ENCODE measurements at places on chromosomes 1 and 21.

DNA sequence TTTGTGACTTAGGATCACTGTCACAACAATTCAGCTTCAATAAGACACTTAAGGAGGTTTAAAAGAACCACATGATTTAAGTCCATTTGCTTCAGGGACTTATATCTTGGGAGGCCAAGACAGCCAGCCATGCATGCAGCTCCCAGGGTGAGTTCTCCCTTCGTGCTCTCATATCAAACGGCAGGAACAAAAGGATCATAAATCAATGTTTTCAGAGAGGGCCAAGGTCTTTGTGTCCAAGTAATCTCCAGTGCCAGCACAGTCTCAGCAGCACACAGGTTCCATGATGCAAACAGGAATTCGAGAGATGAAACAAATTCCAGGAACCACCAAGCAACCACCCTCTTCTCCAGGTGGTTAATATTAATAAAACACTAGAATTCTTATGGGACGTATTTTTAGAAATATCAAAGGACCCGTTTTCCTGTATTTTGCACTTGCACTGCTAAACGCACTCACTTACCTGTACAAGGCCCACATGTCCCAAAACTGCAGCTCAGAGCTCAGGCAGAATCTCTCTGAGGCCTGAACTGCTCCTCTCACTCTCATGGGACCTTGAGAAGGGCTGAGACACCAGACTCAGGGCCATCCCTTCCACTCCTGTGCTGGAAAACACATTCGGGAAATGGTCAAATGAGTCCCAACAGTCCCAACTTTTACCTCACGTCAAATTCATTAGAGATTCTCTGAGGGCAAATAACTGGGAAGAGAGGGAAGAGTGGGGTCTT is 100.0 kb upstream of the RAB4A start:
- no peak overlapping the region for H3K4me3 ChIP-seq
- H3K36me3 ChIP-seq, result no peaks in the 10 kb centered on the region
- no peak overlapping the region for H3K27ac ChIP-seq
- H3K27me3 ChIP-seq, result no peaks in the 10 kb centered on the region
- H3K4me1 ChIP-seq, result peaks cover 3% of the 10 kb centered on the region

GRCh38 chr1:205494115-205494514 is 10.4 kb upstream of the CDK18 start:
- DNase-seq, result no peak
- no peak overlapping the region for H3K27ac ChIP-seq

GRCh38 chr1:198892065-198892464 is 253.2 kb downstream of the PTPRC start:
- H3K27me3 ChIP-seq, result no peaks in the 10 kb centered on the region
- no peak for DNase-seq
- no peak overlapping the region for H3K27ac ChIP-seq
- no peaks in the 10 kb centered on the region for H3K4me1 ChIP-seq
- no peaks in the 10 kb centered on the region for H3K36me3 ChIP-seq

DNA sequence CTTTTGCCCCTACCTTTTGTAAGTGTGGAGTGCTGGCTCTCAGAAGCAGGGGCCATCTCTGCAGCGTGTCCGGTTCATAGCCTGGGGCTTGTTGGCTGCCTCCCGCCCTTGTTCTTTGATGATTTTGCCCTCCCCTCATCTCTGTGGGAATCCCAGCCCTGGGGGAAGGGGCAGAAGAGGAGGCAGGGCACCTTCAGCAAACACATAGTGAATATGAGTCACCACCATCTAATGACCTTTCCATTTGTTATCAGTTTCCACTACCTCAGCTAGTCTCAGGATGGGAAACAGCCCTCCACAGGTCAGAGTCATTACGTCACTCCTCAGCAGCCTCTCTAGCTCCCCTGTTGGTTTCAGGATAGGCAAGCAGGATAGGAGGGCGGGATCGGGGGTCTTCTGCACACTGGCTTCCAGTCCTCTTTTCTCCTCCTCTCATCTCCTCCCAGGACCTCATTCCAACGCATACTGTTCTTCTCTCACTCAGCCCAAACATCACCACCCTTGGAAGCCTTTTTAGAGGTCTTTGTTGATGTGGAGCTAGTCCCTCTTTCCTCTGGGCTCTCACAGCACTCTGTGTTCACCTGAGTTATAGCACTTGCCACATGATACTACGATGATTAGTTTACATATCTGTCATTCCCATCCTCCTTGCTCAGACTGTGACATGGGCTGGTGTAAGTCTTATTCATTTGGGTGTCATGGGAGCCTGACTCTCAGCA is 15.8 kb downstream of the GADD45A start:
- peaks cover 7% of the 10 kb centered on the region for H3K4me1 ChIP-seq
- H3K36me3 ChIP-seq, result no peaks in the 10 kb centered on the region
- DNase-seq, result peak; percentile 62
- no peaks in the 10 kb centered on the region for H3K27me3 ChIP-seq
- H3K4me3 ChIP-seq, result no peak overlapping the region
- H3K27ac ChIP-seq, result peak overlapping the region; percentile 84

GRCh38 chr1:119893238-119893791 is 3.0 kb downstream of the ADAM30 start:
- no peaks in the 10 kb centered on the region for H3K36me3 ChIP-seq
- H3K4me3 ChIP-seq, result peak overlapping the region; percentile 20
- no peak for DNase-seq
- H3K4me1 ChIP-seq, result no peaks in the 10 kb centered on the region

DNA sequence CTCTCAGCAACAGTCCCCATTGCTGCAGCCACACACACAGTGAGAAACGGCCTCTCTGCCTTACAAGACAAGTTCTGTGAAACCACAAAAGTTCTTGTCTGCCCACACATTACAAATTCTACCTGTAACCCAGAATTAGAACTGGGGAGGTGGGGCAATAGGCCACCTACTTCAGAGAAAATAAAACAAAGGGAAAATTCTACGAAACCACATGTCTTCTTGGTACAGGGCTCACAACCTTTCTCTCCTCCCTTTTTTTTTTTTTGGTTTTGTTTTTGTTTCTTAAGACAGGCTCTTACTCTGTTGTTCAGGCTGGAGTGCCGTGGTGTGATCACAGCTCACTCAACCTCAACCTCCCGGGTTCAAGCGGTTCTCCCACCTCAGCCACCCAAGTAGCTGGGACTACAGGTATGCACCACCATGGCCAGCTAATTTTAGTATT is 30.2 kb downstream of the LPAR3 start:
- no peak overlapping the region for H3K27ac ChIP-seq
- no peak overlapping the region for H3K4me3 ChIP-seq
- no peaks in the 10 kb centered on the region for H3K27me3 ChIP-seq
- H3K36me3 ChIP-seq, result no peaks in the 10 kb centered on the region
- DNase-seq, result no peak
- H3K4me1 ChIP-seq, result no peaks in the 10 kb centered on the region

Data from trophoblast cell (in vitro differentiated cells and primary cell).